ENCODE measurements at places on chromosomes 2 and 18. TPM values are rescaled to one million over a fixed set of nuclear protein-coding genes. Genes with fewer than 3 reads are reported as not detected.

COL4A3 gene
- not detected for total RNA-seq

ACVR1C gene
- total RNA-seq: 6.2 TPM

POU3F3 gene
- total RNA-seq: under 0.01 TPM

STK17B gene
- total RNA-seq: 53.8 TPM

AQP12B gene
- total RNA-seq: not detected

DSEL gene
- 123 TPM for total RNA-seq

RGPD4 gene
- not detected for total RNA-seq

FAM161A gene
- 1.6 TPM for total RNA-seq

FLACC1 gene
- 1.9 TPM for total RNA-seq

STON1 gene
- total RNA-seq: 19.3 TPM

RESP18 gene
- not detected for total RNA-seq

RIT2 gene
- total RNA-seq: not detected
